Left hindlimb (tissue), 1 donor: ENCODE measurements at places on chromosomes 3 and 15.

GRCh38 chr3:178112134-178112533, 424.1 kb upstream of the KCNMB2 start:
- DNase-seq, result no peak

DNA sequence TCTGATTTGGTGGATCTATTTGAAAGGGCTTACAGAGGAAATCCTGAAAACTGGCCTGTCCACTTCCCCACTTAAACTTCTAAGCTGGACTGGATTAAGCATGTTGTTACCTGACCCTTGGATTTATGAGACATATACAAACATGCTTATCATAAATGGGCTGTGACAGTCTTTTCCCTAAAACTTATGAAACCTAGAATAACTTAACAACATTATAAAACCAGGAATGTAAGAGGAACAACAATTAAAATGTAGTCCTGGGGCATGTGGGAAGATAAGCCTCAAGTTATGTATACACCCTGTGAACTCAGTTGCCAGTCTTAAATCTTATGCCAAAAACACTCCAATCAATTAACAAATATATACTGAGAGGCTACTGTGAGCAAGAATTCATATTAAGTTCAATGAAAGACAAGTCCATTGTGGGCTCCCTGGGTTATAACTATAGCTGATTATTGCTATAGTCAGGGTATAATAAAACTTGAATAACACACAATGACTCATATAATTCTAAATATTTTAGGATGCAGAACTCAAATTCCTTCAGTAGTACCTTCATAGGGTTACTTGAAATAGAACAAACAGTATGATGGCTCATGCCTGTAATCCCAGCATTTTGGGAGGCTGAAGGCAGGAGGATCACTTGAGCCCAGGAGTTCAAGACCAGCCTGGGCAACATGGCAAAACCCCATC, 87.2 kb upstream of the PPIB start:
- DNase-seq, result no peak

GRCh38 chr15:95290176-95290974, 1040.1 kb upstream of the NR2F2 start:
- DNase-seq, result no peak

DNA sequence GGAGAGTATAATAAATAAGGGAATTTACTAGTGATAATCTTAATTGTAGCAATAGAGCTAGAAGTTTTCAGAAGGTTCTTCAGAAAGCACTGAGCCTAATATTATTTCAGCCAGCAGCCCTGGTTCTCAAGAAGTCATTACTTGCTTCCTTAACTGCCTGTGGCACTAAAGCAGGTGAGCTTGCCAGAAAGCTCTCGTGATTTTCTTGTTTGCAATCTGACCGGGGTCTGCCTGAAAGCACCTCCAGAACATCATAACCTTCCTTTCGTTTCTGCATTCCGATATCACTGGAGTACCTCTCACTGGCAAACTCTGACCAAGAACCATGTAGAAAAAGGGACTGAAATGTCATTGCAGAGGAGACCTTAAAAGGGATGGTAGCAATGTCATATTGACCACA, 510.3 kb downstream of the ZIC1 start:
- no peak for DNase-seq

- DNase-seq, result no peak
Observed at GRCh38 chr3:28699283-28699682, 350.7 kb upstream of the AZI2 start.

GRCh38 chr3:135097276-135097946, 302.4 kb downstream of the EPHB1 start:
- no peak for DNase-seq

DNA sequence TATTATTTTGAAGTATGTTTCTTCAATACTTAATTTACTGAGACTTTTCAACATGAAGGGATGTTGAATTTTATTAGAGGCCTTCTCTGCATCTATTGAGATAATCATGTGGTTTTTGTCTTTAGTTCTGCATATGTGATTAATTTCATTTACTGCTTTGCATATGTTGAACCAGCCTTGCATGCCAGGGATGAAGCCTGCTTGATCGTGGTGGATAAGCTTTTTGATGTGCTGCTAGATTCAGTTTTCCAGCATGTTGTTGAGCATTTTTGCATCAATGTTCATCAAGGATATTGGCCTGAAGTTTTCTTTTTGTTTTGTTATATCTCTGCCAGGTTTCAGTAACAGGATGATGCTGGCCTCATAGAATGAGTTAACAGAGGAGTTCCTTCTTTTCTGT, 134.4 kb downstream of the RSRC1 start:
- DNase-seq, result no peak

- no peak for DNase-seq
Observed at GRCh38 chr3:157318639-157319288, 117.9 kb upstream of the PTX3 start.

- peak; percentile 43 for DNase-seq
Observed at GRCh38 chr15:58182460-58183163, 44.4 kb downstream of the AQP9 start.

- no peak for DNase-seq
Observed at GRCh38 chr3:877001-877400, 215.8 kb upstream of the CNTN6 start.

DNA sequence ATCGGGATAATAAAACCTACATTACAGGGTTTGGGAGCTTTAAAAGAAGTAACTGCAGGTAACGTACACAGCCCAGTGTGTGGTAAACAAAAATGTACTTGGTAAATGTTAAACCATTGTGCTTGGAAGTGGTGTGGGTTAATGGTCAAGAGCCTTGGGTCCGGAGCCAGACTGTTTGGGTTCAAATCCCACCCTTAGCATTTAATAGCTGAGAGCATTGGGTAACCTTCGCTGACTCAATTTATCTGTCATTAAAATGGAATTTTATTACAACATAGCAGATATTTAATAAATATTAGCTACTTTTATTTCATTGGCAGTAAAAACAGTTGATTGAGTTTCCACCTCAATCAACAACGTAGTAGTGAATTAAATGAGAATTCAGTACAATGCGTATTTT, 1.5 kb downstream of the FSTL1 start:
- DNase-seq, result no peak

DNA sequence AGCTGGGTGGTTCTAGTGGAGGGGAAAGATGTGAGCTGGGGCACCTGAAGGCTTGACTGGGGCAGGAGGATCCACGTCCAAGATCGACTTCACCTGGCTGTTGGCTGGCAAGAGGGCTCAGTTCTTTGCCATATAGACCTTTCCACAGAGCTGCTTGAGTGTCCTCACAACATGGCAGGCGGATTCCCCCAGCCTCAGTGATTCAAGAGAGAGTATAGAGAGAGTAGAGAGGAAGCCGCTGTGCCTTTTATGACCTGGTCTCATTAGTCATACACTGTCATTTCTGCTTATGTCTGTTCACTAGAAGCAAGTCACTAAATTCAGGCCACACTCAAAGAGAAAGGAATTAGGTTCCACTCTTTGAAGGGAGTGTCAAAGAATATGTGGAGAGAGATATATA, 101.6 kb downstream of the APBA2 start:
- DNase-seq, result no peak

DNA sequence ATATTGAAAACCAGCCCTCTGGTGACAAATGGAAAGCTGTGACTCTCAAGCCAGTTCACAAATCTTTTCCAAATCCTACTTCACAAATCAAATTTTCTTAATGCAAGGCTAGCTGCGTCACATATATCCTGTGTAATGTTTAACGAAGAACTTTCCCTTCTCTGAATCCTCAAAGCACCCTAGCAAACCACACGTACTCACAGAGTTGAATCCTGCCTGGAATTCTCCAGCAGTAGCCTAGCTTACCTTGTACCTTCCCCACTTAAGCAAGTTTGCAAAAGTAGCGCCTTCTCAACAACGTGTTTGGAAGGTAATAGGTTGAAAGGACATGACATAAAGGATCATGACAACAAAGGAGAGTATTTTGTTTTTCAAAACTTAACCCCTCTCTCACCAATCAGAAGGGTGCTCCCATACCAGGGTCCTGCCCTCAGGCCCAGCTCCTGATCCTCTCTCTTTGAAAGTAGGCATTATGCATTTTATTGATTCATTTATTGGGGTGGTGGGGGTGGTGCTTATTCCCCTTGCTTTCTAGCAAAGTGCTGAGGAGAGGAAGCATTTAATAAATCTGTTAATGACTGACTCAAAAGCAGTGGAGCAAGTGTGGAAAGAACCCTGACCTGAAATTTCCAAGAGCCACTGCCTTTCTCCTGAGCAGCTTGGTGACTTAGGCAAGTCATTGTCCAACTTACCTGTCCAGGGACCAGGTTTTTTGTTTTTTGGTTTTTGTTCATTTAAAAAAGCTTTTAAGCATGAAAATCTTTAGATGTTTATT, 531.6 kb downstream of the MECOM start:
- no peak for DNase-seq

- no peak for DNase-seq
Observed at GRCh38 chr3:125109536-125109925, 53.7 kb upstream of the HEG1 start.

GRCh38 chr3:188171682-188172467, 17.9 kb downstream of the LPP start:
- DNase-seq, result no peak

- no peak for DNase-seq
Observed at GRCh38 chr15:39404767-39405181, 176.1 kb upstream of the THBS1 start.

GRCh38 chr15:59180945-59181600, 25.6 kb upstream of the LDHAL6B start:
- no peak for DNase-seq

DNA sequence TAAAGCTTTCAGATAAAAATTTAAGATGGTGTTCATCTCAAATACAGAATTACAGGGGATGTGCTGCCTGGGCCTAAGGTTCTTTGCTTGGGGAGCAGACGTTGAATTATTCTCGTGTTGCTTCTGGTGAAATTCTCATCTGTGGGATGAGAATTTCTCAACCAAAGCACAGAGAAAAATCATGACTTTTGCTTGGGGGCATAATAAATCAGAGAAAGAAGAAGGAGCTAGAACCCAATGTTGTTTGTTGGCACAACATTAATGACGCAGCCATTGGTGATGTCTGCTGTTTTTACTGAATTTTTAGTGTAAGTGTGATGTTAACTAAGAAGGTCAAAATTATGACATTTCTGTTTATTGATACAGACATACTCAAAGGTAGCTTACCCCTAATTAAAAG, 35.7 kb downstream of the P3H2 start:
- DNase-seq, result no peak

GRCh38 chr3:13547591-13548371, 1.1 kb upstream of the FBLN2 start:
- DNase-seq, result no peak

DNA sequence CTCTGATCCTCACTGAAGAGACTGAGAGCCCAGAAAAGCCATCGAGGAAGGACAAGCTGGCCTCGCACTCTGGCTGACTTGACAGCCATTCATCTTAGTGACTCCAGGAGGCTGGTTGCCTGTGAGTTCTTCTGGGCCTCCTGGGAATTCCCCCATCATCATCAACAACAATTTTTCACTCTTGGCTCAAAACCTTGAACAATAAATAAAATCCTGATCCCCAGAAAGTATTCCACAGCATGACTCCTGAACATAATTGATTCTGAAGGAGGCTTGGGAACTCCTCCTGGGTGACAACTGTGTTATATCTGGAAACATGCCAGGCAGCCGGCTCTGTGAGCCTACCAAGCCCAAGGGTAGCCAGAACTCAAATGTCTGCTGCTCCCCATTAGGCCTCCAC, 188.6 kb downstream of the SHQ1 start:
- DNase-seq, result no peak

GRCh38 chr3:34925851-34926250, 713.5 kb upstream of the ARPP21 start:
- DNase-seq, result no peak

- DNase-seq, result peak; percentile 96
Observed at GRCh38 chr15:56733136-56734012, at the start of gene ZNF280D. Gene ZNF280D (minus strand): TSS chr15:56733509. CDS start chr15:56707109, 26,400 bp downstream.

GRCh38 chr3:152656214-152656971, 178.5 kb upstream of the P2RY1 start:
- no peak for DNase-seq

GRCh38 chr3:156358232-156358631, 196.7 kb downstream of the SSR3 start:
- DNase-seq, result no peak

DNA sequence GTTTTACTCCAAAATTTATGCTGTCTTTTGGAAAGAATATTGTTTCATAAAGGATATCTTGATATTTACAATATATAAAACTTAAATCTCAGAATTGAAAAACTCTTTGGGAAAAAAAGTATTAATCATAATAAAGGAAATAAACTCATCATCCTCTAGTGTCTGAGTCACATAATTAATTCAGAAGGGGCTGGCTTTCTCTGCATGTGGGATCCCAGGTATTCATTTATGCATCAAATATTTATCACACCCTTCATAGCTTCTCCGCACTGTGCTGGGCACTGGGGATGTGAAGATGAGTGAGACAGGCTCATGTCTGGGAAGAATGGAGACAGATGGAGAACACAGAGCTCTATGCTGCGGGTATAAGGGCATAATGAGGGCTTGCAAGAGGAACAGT, 65.6 kb downstream of the CCNL1 start:
- no peak for DNase-seq

DNA sequence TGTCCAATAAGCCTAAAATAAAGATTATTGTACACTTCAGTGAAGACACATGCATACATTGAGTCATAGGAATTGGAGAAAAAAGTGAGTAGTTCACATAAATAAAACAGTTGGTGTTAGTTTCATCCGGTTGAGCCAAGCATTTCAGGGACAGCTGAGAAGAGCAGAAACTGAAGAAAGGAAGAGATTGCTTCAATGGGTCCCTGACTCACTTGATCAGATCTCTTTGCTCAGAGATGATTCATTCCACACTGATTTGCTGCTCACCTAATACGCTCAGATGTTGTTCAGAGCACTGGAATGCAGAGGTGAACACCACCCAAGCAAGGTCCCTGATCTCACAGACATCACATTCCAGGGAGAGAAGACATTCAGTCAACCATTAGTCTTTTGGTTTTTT, 93.7 kb downstream of the RAD18 start:
- no peak for DNase-seq

GRCh38 chr15:74726774-74727164, 1.4 kb upstream of the CYP1A1 start:
- DNase-seq, result no peak

- no peak for DNase-seq
Observed at GRCh38 chr3:89845053-89845452, 737.6 kb downstream of the EPHA3 start.

DNA sequence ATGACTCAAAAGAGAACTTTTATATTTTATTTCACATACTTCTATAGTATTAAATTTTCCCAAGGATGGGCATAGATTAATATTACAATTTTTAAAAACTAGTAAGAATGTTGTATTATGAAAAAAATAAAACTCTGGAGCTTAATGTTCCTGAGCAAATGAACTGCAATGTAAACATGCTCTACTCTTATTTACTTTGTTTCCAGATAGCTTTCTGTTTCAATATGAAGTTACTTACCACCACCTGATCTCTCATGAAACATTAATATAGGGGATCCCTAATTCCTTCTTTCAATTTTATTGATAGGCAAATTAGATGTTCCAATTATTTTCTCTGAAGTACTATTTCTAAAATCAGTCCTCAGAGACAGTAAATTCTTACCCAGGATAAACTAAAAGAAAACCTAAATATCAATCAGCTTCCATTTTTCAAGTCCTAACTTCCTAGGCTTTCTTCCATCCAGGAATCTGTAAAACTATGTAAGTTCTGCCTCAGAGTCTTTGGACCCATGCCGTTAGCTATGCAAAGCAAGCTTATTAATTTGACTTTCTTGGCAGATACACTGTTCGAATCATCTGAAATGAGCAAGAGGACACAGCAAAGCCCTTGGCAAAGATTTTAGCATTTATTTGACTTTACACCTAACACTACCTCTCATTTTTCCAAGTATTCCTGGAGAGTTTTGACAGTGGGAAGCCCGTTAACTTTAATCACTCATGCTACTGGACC, 93.2 kb downstream of the PLCH1 start:
- DNase-seq, result no peak
